ENCODE measurements at places on chromosomes 6 and 20.

- peak; percentile 84 for DNase-seq
Measured at GRCh38 chr6:166862287-166862977, 93.9 kb downstream of the RNASET2 start.

- no peak for DNase-seq
Measured at GRCh38 chr20:17710379-17711266, 10.9 kb downstream of the BANF2 start.

DNA sequence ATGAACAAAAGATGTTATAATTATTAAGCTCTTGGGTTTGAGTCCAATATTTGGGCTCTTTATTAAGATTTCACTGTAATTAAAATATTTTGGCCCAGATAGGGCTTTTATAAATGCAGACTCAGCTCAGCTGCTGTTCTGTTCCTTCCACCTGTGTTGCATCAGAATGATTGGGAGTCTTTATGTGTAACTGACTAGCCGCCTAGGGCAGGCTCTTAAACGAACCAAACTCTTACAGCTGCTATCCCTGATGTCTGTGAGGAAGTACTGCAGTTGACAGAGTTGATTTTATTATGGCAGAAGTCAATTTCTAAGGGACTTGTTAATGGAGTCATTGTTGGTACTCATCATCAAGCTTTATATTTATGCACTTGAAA is 144.7 kb downstream of the MYO6 start:
- DNase-seq, result no peak

DNA sequence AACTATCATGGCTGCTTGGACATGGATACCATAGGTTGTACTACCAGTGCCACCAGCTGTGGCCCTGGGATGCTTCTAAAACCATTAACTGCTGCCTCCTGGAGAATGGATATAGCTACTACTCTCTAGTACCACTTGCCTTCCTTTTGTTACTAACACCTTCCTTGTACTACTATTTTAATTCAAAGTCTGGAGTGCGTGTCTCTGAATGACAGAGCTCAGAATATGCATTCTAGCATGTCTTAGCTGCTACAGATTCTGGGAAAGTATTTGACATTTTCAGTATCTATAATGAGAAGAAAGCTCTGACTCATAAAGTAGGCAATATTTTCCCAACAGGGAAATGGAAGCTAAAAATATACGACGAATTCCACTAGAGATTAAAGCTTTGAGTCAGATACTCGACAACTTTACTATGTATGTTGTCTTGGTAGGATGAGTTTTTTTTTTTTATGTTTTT is 112.3 kb downstream of the PFDN4 start:
- no peak for DNase-seq

- no peak for DNase-seq
Measured at GRCh38 chr6:119517428-119517827, 167.9 kb upstream of the MAN1A1 start.

- DNase-seq, result peak; percentile 91
Measured at GRCh38 chr6:112180095-112180820, 74.1 kb downstream of the LAMA4 start.

- DNase-seq, result no peak
Measured at GRCh38 chr6:83770910-83771309, 62.0 kb upstream of the SNAP91 start.
